ENCODE measurements at places on chromosomes 5 and 9.

- DNase-seq = no peak
Measured at GRCh38 chr5:33118761-33119415, 321.9 kb upstream of the TARS1 start.

DNA sequence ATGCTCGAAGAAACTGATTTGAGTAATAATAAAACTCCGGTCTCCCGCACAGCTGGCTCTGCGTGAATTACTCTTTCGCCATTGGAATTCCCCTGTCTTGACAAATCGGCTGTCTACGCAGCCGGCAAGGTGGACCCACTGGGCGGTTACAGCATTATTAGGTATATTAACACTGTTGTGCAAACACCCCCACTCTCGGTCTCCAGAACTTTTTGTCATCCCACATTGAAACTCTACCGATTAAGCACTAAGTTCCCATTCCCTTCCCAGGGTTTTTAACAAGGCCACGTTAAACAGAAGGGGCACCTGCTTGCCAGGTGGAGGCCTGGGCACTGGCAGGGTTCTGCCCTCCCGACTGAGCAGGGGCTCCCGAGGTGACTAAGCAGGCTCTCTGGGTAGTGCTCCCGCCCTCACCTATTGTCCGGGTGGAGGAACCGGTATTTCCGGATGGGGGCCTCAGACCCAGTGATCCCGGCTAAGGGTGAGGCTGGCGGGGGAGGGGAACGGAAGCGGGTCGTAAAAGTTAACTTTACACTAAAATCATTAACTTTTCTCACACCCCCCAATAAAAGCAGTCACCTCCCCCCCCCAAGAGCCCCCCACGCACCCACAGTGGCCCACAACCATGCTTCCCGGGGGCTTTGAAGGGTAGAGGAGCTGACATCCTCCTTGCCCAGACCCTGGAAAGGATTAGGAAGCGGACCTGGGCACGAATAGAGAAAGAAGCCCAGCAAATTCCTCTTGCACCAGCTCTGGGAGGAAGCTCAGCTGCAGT, 53.5 kb upstream of the TJP2 start:
- DNase-seq = no peak

- no peak for DNase-seq
Measured at GRCh38 chr5:43514471-43514815, 505 bp downstream of the C5orf34 start.

- DNase-seq = no peak
Measured at GRCh38 chr9:74173284-74173683, 323.9 kb upstream of the RORB start.

- DNase-seq = no peak
Measured at GRCh38 chr9:22050924-22051323, 41.8 kb upstream of the CDKN2B start.

DNA sequence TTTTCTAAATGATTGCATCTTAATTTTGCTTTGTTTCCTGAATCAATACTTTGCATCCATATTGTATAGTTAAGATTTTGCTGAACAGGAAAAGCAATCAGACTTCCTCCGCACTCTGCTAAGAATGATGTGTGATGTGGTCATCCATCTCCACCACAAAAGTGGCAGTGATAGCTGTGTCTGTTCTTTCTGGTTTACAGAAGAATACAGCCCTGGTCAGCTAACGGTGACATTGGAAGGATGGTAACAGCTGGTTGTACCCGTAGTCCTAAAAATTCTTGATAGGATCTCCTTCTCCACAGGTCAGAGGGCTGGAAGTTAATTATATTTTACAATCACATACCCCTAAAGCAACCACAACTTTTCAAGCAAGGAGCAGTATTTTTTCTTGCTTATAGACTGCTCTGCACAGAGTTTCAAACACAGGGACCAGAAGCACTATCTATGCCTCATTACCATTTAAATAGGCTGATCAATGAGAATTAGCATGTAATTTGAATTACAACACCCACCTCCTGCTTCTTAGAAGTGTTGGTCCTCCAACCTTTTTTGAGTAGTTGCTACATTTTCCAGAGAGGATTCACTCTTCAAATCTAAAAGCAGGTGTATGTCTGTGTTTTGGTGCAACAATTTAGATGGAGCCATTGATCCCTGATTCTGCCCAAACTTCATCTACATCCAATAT, 1191.9 kb upstream of the NUDT12 start:
- DNase-seq = no peak

DNA sequence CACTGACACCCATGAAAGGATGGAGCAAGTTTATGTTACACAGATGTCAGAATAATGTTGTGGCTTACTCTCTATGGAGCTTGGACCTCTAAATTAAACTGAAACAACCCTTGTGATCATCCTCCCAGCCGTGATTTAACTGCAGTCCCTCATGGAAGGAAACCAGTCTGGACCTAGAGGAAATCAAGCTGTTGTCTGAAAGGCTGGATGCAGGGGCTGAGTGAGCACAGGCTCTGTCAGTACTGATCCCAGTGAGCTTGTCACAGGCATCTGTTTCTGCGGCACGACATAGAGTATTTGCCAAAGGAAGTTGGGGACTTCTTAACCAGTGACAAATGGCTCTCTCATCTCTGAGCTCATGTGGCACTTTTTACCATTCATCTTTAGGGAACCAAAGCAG, 282.9 kb upstream of the MAP3K1 start:
- DNase-seq = no peak

- DNase-seq = no peak
Measured at GRCh38 chr9:136381966-136382513, 8.6 kb upstream of the CARD9 start.

DNA sequence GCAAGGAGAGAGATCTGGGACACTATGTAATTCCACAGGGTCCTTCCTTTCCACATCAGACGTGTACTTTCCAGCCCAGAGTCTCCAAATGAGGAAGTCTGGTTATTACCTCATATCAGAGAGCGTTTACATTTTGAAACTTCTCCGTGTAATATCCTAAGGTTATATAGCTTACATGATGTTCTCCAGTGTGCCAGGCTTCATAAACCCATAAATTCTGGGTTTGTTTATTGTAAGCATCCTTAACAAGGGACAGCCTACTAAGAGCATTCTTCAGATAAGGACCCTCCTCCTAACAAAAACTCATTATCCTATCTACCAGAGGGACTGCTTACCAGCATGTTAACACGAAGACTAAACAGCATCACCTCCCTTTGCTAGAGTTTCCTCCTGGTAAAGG, 17.9 kb downstream of the SRFBP1 start:
- no peak for DNase-seq

DNA sequence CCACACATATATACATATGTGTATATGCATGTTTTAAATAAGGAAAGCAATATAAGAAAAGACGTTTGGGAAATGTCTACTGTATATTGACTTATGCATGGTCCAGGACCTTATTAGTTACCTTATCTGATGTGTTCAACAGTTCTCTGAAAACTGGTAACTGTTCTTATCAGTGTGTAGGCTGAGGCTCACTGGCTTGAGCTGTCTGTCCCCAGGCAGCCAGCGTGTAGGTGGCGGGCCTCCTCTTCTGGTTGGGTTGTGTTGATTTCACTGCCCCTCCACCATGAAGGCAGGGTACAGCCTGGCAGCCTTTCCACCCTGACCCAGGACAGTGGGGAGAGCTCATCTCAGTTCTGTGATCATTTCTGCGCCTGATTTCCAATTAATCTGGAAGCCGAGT, 38.7 kb upstream of the SEMA4D start:
- no peak for DNase-seq

GRCh38 chr5:137466889-137467288, 32.2 kb downstream of the SPOCK1 start:
- no peak for DNase-seq

DNA sequence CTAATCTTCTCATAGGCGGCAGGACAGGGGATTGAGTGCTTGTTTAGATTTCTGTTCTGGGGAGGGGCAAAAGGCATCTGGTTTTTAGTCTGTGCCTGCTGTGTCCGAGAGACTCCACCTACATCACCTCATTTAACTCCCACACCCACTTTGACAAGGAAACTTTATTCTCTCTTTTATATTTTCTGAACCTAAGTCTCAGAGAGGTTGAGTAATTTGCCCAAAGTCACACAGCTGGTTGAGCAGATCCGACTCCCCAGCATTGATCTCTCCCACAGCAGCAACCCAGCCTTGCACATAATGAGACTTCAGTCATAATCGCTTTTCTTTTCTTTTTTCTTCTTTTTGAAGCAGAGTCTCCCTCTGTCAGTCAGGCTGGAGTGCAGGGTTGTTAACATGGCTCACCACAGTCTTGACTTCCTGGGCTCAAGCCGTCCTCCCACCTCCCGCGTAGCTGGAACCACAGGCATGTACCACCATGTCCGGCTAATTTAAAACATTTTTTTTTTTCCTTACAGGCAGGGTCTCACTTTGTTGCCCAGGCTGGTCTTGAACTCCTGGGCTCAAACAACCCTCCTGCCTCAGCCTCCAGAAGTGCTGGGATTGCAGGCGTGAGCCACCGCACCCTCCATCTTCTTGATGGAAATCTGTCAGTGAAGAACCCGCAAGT, 36.5 kb upstream of the ANKRD33B start:
- no peak for DNase-seq

DNA sequence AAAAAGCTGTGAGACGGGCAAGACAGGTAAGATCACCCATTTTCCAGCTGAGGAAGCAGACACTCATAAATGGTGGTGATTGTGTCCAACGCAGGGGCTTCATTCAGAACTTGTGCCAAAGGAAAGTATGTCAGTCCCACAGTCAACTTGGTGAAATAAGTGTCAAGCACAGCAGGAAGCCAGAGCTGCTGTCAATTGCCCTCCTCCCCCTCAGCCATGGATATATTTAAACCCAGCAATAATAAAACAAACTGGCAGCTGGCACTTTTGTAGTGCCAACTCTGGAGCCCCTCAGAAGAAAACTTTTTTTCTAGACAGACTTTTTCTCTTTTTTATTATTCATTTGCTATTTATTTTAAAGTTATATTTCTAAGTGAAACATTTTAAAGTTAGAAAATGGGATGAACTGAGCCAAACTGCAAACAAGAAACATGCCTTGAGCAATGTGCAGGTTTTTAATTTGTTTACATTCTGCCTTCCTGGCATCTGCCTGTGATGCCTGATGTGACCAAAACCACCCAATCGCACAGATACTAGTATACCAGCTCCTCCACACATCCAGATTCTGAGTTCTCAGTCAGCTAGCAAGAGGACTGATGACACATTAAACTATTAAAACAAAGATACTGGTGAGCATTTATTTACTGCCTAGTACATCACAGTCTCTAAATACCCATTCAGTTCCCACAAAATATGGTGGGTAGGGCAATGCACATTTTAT, 17.0 kb downstream of the DMAC1 start:
- no peak for DNase-seq

DNA sequence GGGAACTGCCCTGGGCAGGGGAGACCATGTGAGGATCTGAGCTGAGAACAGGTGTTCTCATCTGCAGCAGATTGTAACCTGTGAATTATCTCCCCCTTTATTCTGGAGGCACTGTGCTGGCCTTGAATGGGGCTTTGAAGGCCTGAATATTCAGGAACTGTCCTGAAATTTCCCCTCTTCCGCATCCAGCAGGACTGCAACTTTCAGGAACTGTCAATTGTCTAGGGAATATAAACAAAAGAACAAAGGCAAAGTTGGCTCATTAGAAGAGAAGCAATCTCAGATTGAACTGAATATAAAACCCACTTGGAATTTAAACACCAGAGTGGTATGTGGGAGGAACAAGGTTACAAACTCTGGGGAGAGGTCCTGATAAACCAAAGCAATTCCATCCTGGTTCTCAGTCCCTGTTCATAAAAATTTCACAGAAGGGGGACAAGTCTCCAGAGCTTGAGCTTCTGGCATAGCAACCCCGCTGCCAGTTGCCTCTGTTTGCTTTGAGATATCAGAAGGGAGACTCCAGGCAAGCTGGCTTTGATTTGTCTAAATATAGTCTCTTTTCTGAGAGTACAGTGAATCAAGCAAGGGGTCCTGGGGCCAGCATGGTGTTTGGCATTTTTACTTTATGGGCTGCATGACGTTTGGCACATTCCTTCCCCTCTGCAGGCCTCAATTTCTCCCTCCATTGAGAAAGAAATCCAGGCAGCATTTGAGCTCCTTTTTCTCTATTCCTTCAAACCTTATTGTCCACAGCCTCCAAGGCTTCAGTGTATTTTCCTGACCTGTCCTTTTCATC, 47.5 kb downstream of the ADRB2 start:
- no peak for DNase-seq

- DNase-seq = no peak
Measured at GRCh38 chr5:53478411-53479044, 1.9 kb upstream of the FST start.

GRCh38 chr5:83197326-83197967, 120.1 kb downstream of the XRCC4 start:
- no peak for DNase-seq

DNA sequence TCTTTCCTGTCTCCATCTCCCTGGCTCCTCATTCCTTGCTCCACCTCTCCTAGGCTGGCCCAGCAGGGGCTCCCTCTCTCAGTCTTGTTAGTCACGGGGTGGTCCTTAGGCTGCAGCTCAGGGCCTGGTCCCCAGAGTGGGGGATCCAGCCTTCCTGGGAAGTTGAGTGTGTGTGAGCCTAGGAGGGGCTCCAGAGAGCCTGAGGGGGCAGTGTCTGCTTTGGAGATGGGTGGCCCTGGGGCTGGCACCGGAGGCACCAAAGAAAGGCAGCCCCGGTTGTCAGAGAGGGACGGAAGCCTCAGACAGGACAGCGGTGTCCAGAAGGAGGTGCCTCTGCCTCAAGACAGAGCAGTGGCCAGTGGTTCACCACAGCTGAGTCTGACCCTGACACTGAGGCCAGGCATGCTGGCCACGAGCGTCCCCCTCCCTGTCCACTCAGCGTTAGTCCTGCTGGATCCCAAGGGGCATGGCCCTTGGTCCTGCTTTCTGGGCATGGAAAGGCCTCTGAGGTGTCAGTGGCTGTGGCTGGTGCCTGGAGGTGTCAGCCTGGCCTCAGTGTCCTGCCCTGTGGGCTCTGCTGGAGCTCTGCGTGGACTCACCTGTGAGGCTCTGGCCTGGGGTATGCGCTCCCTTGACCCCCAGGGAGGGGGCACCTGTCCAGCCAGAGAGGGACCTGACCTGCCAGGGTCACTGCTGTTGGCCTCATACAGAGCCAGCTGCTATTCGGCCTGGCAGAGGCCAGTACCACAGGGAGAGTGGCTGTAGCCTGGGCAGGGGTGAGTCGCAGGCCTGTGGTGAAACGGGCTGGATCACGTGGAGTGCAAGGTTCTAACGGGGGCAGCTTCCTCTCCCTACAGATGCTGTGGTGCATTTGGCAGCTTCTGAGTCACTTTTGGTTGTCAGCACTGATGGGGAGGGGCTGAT, 130.6 kb downstream of the CACNA1B start:
- no peak for DNase-seq

- no peak for DNase-seq
Measured at GRCh38 chr9:98010445-98010844, 27.3 kb downstream of the ANP32B start.
